NCI-H1092 treated with DMSO at 0.1 percent for 48 hours (cell line): ENCODE measurements at places on chromosomes 4 and X.

- no peak for DNase-seq
Measured at GRCh38 chr4:104022831-104023230, 303.0 kb upstream of the TACR3 start.

GRCh38 chrX:122363112-122363795, 820.8 kb upstream of the GRIA3 start:
- no peak for DNase-seq

GRCh38 chr4:61400439-61401038, 200.4 kb downstream of the ADGRL3 start:
- DNase-seq, result no peak

- DNase-seq, result peak; percentile 70
Measured at GRCh38 chr4:18689308-18690115, 668.0 kb upstream of the LCORL start.

GRCh38 chr4:3041192-3042142, 32.9 kb downstream of the HTT-AS start:
- peak; percentile 39 for DNase-seq

DNA sequence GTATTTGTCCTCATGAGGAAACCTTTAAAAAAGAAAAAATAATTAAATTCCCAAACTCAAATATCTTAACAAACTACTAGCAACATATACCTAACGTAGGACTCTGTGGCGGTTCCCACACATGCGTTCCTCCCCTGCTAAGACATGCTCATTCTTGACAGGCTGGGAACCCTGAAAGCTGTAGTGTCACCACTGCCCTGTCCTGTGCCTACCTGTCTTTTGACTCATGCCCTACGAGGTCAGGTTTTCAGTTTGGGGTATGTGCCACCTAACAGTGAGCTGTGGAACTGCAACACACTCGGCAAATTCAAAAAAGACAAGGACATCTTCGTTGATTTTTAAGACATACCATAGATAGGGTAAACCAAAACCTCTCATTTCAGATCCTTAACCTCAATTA, 17.8 kb downstream of the IDS start:
- DNase-seq, result no peak

GRCh38 chr4:159946983-159947615, 844.2 kb downstream of the RAPGEF2 start:
- peak; percentile 48 for DNase-seq

DNA sequence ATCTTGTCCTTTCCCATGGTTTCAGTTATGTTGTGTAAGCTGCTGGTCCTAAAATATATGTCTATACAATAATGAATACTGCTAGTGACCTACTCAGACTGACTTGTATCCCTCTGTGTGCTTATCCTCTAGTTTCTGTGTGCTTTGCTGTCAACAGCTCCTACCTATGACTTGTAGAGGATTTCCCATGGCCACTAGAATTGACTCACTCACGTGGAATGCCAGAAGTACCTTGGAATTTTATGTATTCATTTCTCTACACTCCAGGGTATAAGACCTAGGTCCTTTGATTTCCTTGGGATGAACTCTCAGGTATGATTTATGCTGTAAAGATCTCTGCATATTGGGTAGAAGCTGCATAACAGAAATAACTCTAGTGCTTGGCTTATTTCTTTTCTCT, 279.9 kb upstream of the SLIT2 start:
- DNase-seq, result no peak

- no peak for DNase-seq
Measured at GRCh38 chr4:37865450-37865849, 25.4 kb upstream of the TBC1D1 start.

- DNase-seq, result no peak
Measured at GRCh38 chr4:24382381-24382780, 202.0 kb downstream of the DHX15 start.

GRCh38 chr4:57151481-57151880, 41.3 kb upstream of the IGFBP7 start:
- no peak for DNase-seq

- no peak for DNase-seq
Measured at GRCh38 chr4:118955515-118955914, 66.9 kb downstream of the SYNPO2 start.

DNA sequence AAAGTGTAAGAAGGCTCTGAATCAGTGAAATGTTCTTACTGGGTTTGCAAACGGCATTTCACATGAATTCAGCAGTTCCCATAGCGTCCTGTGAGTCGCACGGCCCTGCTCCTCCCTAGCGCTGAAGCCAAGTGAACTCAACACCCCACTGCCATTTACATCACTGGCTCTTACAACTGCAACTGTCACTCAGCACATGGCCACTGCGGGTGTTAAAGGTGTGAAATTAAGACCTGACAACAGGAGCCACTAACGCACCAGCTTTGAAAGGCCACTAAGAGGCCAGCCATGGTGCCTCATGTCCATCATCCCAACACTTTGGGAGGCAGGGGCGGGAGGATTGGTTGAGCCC, 31.7 kb downstream of the RNF212 start:
- DNase-seq, result no peak

- no peak for DNase-seq
Measured at GRCh38 chrX:13697976-13698375, 9.0 kb downstream of the RAB9A start.

- no peak for DNase-seq
Measured at GRCh38 chr4:48027653-48028052, 11.1 kb downstream of the NIPAL1 start.

DNA sequence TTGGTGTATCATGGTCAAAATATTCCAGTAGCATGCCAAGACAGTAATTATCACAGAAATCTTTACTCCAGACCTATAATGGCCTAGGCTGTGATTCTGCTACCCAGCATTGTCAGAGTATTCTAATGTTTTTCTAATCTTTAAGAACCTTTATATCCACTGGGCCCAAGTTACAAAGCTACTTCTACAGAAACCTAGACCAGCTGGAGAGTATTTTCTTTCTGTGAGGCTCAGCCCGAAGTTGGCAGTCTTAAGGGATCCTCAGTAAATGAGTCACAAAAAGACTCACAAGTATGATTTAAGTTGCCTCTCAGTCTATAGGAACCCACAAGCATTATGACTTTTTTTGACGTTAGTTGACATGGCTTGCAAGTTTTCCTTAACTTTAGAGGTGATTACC, 638.5 kb upstream of the FAM241A start:
- no peak for DNase-seq

DNA sequence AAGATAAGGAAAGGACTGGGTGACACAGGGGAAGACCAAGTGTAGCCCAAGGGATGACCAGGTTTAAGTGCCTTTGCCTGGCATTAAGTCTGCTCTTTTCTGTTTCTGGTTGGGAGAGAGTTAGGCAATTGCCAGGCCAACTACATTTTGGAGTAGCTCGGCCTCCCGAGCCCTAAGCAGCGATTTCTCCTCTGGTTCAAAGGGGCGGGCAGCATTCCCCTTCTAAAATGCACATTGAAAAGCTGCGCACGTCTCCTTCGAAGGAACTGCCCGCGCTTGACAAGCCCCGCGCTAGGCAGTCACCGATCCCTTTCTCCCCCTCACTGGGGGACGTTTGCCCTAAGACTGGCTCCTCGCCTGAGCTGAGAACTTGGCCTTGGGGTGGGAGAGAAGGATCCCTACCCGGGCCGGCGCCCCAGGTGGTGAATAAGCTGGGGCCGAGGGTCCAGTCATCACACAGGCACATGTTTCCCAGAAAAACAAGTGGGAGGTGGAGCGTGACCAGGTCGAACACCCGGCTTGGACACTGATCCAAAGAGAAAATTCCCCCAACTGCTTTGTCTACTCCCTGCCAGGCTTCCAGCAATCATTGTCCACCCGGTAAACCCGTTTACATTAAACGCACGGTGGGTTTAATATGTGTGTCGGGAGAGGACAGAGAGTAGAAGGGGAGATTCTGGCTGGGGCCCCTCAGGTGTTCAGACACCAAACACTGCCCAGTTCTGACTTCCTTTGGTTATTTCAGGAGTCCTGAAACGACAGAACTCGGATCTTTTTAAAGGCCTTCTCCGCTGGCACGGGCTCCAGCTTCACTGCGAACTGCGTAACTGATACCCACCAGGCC, 4.0 kb downstream of the ARX start:
- no peak for DNase-seq

DNA sequence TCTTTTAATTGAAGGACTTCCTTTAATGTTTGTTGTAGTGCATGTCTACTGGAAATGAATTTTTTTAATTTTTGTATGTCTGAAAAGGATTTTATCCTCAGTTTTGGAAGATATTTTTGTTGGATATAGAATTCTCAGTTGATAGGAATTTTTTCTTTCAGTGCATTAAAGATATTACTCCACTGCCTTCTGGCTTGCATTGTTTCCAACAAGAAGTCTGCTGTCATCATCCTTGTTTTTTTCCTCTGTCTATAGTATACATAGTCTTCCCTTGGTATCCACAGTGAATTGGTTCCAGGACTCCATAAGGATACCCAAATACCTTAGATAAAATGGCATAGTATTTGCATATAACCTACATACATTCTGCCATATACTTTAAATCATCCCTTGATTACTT, 33.5 kb downstream of the SCD5 start:
- DNase-seq, result peak; percentile 3

DNA sequence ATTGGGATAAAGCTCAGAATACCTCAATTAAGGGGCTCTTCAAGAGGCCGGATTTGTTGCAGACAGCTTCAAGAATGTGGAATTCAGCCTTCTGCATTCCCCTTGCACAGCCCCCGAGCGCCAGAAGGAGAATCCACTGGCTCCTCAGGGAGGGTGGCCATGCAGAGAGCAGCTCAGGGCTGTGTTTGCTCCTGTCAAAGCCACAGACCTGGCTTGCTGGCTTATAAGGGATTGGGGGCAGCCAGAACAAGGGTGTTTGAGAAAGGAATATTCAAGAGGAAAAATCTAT, 36.8 kb downstream of the ING2 start:
- DNase-seq, result no peak
